Globus pallidus (tissue), 1 donor: ENCODE measurements at places on chromosomes 12 and 14.
A peak's percentile ranks its signal among the peaks of the same experiment; 100 is the strongest.

DNA sequence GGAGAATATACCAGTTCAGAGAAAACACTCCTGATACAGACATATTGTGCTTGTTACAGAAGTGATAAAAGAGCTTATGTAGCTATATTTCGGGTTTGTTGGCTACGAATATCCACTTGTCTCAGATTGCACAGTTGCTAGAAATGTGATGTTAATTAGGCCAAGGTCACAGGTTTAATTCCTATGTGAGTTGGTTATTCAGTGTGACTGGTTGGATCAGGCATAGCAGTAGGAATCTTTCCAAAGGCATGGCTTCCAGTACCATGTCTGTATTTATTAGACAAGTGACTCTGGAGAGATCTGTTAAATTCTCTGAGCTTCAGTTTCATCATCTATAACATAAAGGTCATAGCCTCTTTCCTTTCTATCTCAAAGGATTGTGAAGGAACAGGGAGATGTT is 152.7 kb upstream of the KITLG start:
- no peak for DNase-seq

DNA sequence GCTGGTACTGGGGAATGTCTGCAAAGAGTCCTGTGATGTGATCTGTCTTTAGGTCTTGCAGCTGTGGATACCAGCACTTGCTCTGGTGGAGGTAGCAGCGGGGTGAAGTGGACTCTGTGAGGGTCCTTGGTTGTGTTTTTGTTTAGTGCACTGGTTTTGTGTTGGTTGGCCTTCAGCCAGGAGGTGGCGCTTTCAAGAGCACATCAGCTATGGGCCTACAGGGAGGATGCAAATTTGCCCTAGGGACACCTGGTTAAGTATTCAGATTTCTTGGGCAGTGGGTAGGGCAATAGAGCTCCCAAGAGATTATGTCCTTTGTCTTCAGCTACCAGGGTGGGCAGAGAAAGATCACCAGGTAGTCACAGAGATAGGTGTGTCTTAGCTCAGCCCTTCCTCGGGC is 63.8 kb downstream of the PTGER2 start:
- no peak for DNase-seq

DNA sequence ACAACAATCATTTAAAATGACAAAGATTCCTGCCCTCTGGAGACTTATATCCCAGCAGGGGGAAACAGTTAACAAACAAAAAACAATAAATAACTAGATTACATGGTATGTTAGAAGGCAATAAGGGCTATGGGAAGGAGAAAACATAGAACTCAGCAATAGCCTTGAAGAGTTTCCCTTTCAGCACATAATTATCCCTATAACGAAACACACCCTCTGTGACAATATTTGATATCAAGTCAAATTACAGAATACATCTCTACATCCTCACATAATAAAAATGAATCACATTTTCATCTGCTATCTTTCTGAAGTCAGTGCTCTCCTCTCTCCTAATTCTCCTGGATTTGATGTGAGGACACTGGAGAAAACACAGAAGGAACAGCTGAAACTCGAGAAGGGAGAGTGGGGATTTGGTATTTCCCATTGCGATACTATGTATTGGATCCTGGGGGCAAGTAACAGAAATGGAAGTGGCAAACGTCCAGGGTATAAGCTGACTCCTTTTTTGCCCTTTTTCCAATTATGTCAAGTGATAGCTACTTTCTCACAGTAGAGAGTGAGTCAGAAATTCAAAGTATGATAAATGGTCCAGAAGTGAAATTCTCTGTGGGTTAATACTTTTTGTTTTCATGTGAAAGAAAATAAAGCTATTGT is 9.7 kb upstream of the PTGER2 start:
- DNase-seq: no peak

- no peak for DNase-seq
Observed at GRCh38 chr12:91335699-91336098, 153.1 kb upstream of the DCN start.

- no peak for DNase-seq
Observed at GRCh38 chr12:26001530-26001929, 43.0 kb downstream of the RASSF8 start.

DNA sequence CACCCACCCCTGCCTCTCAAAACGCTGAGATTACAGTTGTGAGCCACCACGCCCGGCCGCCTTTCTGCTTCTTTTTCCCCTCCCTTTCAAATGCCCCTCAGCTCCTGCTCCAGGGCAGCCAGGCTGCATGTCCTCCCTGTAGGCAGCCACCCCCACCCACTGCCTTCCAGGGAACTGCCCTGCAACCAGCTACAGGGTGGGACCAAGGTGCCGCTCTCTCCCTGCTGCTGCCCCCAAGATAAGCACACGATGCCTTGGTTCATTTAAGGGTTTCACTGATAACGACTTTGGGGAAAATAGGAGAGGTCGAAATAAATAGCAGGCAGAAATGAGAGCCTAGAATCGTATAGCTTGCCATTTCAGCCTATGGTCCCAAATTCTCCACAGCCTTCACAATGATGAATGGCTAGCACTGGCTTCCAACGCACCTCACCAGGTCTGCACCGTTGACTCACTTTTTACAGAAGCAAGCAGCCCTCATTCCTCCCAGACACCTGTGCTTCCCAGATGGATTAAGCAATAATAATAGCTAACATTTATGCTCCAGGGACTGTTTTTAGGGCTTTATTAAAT is 40.7 kb downstream of the ATG14 start:
- no peak for DNase-seq

GRCh38 chr12:131074221-131075083 is 120.7 kb downstream of the ADGRD1 start:
- DNase-seq: no peak

- no peak for DNase-seq
Observed at GRCh38 chr14:68894123-68894522, 85.0 kb downstream of the ACTN1 start.

DNA sequence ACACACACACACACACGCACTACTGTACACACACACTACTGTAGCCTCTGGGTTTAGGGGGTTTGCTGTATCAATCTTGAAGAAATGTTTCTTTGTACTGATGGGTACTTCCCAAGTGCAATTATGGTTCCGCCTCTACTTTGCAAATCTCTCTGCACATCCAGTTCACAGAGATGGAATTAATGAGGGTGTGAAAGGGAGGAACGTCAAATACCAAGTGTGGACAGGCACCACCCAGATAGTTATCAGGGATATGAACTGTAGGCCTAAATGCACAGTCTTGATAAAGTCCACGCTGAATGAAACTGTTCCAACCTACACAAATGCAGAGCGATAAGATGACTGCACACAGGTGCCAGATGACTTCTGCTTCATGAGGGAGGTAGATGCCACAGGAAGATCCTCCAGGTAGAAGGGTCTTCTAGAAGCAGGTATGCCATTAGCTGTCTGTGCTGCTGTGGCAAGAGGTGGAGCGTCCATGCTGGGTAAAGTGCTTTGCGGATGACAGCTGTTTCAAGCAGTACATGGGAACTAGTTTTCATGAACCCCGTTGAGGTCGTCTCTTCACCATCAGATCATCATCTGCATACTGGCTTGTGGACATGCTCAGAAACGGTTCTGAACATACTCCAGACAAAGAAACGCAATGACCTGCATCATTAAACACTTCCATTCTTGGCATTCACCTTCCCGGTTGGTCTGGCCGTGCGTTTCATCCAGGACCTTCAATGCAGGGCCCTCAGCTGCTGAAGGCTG is 314.3 kb upstream of the RTL1 start:
- no peak for DNase-seq

DNA sequence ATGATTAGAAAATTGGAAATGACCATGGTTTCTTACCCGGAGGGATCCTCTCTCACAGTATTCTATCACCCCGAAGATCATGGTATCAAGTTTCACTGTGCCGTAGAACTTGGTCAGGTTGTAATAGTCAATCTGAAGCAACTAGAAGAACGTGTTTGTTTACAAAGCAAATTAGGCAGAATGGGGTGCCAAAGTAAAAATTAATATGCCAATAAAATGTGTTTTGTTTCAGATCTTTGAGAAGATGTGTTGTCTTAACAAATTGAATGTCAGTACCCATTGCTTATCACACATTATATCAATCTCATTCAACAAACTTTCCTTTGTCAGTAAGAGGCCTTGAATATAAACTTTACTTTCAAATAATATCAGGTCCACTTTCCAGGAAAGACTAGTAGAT is 45.0 kb downstream of the GUCY2C start:
- no peak for DNase-seq

- DNase-seq: no peak
Observed at GRCh38 chr12:29113101-29113500, 36.0 kb upstream of the FAR2 start.

DNA sequence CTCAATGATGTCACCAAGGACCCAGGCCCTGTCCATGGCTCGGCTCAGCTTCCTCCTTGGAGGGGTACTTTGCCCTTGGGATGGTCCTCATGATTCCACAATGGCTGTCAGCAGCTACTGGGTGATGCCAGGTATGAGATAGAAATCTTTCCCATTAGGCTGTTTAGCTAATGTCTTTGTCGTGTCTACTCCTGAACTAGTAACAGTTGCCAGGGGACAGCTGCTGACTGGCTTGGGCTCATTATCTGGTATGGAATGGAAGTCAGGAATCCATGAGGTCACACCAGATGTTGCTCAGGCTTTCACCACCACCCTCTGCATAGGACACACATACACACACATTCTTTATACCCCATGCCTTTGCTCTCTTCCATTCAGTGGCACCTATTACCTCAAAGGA is 9.2 kb downstream of the PRPH start:
- DNase-seq: no peak

- DNase-seq: no peak
Observed at GRCh38 chr14:92143309-92143708, 21.5 kb downstream of the CPSF2 start.

DNA sequence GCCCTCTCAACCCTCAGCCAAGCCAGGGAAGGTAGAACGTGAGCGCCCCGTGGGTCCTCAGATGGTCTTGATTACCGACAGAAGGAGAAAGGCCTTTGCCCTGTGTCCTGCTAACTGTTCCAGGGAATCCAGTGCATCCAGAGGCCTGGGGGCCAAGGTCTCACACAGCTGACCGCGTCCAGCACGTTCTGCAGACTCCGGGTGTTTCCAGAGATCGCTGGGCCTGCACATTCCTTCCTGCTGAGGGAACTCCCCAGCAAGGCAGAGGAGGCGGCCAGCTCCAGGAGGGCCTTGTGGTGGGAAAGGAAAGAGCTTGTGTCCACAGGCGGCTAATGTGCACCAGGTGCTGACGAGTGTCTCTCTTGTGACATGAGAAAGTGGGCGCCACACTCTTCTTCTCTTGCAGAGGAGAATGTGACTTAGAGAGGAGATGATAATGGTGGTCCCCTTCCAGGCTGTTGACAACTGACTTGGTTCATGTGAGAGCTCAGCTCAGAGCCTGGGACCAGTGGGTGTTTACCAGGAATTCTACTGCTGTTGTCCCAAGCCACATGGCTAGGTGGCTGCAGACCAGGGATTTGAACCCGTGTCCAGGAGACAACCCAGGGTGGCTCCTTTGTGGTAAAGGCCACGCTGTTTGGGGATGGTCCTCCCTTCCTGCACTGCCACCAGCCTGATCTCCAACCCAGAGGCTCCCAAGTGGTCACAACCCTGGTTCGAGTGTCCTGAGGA is 46.8 kb upstream of the DLK1 start:
- no peak for DNase-seq

DNA sequence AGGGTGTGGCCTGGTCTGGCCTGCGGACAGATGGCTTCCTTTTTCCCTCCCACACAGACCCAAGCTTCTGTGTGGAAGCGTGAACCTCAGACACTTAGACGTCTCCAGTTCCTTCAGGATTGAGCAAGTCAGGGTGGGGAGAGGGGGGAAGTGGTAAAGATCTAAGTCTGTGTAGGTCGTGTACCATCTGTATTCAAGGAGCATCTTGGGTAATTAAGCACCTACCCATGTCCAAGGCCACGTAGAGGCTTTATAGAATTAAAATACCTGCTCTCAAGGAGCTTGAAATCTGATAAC is 1.7 kb downstream of the AVIL start:
- DNase-seq: no peak

- no peak for DNase-seq
Observed at GRCh38 chr12:9906873-9907272, 25.3 kb downstream of the CLEC2A start.

GRCh38 chr14:102194856-102195255 is 55.2 kb downstream of the WDR20 start:
- DNase-seq: no peak

- no peak for DNase-seq
Observed at GRCh38 chr12:34394211-34395055, 372.1 kb downstream of the ALG10 start.

- DNase-seq: no peak
Observed at GRCh38 chr12:52873832-52874572, 25.2 kb upstream of the KRT78 start.

GRCh38 chr12:66636771-66637170 is 42.1 kb downstream of the GRIP1 start:
- peak; percentile 92 for DNase-seq

- peak; percentile 91 for DNase-seq
Observed at GRCh38 chr12:122064025-122064777, 14.4 kb upstream of the MLXIP start.

DNA sequence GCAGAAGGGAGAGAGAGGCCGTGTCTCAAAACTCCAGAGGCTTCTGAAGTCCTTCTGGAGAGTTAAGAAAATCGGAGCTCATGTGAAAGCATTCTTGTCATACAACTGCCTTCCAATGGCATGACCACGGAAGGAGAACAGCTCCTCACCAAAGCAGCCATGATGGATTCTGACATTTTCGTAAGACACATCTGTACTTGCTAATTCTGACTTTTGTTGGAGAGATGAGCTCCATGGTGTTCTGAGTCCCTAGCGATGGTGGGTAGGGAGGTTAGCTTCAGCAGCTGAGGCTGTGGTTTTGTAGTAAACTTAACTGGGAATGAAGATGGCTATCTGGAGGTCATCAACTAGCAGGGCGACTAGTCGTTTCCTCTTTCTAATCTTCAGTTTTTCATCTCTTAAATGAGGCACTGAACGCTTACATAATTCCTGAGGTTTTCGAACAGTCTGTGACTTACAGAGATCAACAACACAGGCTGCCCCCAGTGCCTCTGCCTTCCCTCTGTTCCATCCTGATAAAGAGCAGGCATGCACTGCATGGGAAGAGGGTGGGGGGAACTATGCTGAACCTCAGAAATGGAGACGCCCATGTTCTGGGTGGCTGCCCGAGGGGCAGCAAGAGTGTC is 28.6 kb upstream of the DICER1 start:
- no peak for DNase-seq

- no peak for DNase-seq
Observed at GRCh38 chr14:38143170-38143569, 64.5 kb upstream of the SSTR1 start.

- DNase-seq: peak; percentile 57
Observed at GRCh38 chr12:40768125-40768864, 76.1 kb downstream of the CNTN1 start.

GRCh38 chr14:51398898-51399297 is 158.9 kb downstream of the TMX1 start:
- DNase-seq: no peak

DNA sequence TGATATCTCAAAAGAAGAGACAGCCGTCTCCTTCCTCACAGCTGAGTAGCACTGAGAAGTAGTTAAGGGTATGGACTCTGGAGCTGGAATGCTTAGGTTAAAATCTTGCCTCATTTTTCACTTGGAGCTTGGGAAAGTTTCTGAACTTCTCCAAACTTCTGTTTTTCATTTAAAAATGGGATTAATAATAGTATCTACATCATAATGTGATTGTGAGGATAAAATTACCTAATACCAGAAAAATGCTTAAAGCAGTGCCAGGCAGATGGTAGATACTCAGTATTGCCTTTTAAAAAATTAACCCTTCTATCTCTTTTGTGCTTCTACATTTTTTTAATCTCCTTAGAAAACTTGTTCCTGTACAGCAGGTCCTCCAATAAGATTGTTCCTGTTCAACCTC is 63.1 kb downstream of the A2M start:
- no peak for DNase-seq
